ENCODE measurements at places on chromosomes 5 and 9.

DNA sequence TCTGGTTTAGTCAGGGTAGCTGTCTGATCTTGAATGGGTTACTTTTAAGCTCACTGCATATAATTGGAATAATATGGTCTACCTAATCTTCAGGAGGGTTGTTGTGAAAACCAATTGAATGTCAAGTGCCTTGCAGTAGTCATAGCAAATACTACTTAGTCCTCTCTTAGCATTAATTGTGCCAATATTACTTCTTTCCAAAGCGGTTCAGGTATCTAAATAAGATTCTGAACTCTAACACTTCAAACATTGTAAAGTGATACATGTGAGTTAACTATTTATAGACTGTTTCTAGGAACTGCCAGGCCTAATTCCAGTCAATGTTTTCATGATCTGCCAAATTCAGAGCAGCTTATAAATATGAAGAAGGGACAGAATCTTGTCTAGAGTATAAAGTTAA, 140.2 kb downstream of the SH3GL2 start:
- DNase-seq: no peak

GRCh38 chr9:29285818-29286217, 1712.5 kb upstream of the C9orf72 start:
- no peak for DNase-seq

- no peak for DNase-seq
Observed at GRCh38 chr9:134360897-134361296, 34.6 kb downstream of the RXRA start.

GRCh38 chr9:134768709-134769351, 111.8 kb upstream of the FCN2 start:
- DNase-seq: no peak

All from stimulated activated CD4-positive, alpha-beta T cell treated with anti-CD3 and anti-CD28 coated beads, Interleukin-12 subunit alpha, Interleukin-12 subunit beta, amount 100 ng/mL, for 24 hours (primary cell).